ENCODE measurements at places on chromosomes 6 and 20. TPM values are rescaled to one million over a fixed set of nuclear protein-coding genes. Genes with fewer than 3 reads are reported as not detected.

Gene RBPJL
- total RNA-seq: not detected

Gene BAG2
- total RNA-seq: 3.7 TPM

Gene RNF114
- 38.7 TPM for total RNA-seq

Gene ACTL10
- 1.1 TPM for total RNA-seq

Gene C6orf163
- total RNA-seq: 8.3 TPM

Gene NMBR
- 12.6 TPM for total RNA-seq

Gene SNAI1
- not detected for total RNA-seq

Gene PAX1
- total RNA-seq: under 0.01 TPM

Gene KHDRBS2
- 66.8 TPM for total RNA-seq

Gene CST7
- 0.31 TPM for total RNA-seq

Gene HLA-G
- total RNA-seq: not detected

Gene TRIM31
- not detected for total RNA-seq

DNA sequence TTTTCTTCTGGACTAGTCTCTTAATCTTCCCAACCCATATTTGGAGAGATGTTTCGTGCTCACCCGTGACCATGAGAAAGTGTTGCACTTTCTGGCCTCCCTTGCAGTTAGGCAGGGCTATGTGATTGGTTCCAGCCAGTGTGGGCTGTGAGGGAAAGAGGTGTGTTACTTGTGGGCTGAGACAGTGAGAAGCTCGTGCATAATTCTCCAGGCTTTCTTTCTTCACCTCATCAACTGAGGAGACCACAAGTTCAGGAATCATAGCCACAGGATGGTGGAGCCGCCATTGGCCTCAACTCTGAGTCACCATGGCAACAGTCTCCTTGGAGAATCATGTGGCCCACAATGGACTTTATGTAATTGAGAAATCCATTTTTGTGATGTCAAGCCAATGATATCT, 57.5 kb upstream of the FUCA2 start:
- DNase-seq: no peak

- DNase-seq: no peak
These were observed 21.2 kb downstream of the NHLRC1 start for GRCh38 chr6:18101271-18101670.

DNA sequence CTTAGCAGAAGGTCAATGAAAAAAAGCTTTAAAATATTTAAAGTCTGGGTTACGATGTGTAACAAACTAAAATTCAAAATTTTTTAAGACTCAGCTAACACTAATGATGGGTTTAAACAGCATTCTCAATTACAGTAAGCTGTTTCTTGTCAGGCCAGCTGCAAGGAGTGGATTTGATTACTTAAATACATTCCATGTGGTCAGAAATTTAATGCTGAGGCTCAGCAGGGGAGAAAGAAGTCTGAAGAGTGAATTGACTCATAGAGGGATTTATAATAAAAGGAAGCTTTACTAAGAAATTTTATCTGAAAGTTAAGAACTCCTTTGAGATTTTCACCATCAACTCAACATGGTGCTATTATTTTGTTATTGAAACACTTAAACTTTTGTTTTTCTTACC, 398.6 kb downstream of the KHDRBS2 start:
- DNase-seq: no peak

- no peak for DNase-seq
These were observed 627.4 kb upstream of the CITED2 start for GRCh38 chr6:140001821-140002341.

DNA sequence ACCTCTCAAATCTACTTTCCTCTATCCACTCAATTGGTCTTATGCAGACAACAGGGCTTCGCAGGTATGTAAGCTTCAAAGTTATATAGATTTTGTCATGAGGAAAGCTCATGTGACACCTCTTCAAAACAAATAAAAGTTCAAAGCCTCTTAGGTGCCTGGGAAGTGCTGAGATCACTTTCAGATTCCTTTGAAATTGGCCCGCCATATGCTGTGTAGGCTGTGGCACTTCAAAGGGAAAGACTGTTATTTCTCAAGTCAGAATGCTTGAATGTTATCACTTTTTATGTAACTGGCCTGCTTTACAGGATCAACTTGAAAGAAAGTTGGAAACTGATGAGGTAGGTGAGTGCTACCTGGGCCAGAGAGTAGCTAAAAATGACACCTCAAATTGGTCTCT, 67.1 kb upstream of the GFRAL start:
- DNase-seq: no peak

DNA sequence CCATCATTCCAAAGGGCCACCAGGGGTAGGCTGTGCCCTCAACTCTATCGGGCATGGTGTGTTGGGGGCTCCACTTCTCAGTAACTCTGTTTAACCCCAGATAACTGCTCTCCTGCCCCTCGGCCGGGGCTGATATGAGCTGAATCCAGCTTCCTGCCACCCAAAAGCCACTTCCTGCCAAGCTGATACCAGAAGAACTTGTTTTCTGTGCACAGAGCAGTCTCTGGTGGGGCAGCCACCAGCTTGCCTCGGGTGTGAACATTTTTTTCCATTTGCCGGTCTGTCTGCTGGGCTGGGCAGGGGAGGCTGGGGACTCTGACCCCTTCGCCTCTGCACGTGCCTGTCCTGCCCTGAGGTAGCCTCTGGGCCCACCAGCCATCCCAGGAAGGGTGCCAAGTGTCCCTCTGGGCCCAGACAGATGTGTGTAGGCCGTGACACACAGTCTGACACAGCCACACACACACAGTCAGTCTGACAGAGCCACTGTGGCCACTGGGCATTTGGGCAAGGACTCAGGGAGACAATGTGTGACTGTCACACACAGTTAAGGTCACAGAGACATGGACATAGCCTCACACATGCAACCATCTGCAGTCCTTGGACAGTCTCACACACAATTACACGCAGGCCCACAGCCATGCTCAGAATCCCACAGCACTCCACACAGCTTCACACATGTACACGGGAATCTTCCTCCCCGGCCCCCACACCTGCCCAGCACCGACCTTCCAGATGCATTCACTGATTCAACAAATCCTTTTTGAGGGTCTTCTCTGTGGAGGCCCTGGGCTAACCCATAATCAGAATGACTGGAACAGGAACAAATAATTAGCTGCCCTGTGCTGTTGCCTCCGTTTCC, 45.1 kb downstream of the NOL4L start:
- no peak for DNase-seq

- no peak for DNase-seq
These were observed 180.5 kb downstream of the IBTK start for GRCh38 chr6:82066991-82067411.

- no peak for DNase-seq
These were observed 292.1 kb downstream of the ADGB start for GRCh38 chr6:146890644-146891434.

GRCh38 chr6:121838842-121839241, 403.4 kb downstream of the GJA1 start:
- no peak for DNase-seq

DNA sequence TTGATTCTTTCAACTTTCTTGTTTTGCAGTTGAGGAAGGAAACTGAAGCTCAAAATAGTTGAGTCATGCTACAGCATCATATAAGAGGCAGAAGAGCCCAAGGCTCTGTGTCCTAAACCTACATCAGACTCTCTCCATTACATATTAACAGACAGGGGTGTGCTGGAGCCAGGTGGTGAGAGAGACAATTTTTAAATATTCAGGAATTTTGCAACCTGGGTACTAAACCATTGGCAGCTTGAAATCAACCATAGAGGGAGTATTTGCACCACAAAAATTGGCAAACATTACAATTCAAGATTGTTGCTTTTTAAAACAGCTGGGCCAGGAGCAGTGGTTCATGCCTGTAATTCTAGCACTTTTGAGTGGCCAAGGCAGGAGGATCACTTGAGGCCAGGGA, 65.8 kb upstream of the SOX4 start:
- no peak for DNase-seq

GRCh38 chr6:79571030-79571367, 33.8 kb upstream of the LCA5 start:
- DNase-seq: no peak

DNA sequence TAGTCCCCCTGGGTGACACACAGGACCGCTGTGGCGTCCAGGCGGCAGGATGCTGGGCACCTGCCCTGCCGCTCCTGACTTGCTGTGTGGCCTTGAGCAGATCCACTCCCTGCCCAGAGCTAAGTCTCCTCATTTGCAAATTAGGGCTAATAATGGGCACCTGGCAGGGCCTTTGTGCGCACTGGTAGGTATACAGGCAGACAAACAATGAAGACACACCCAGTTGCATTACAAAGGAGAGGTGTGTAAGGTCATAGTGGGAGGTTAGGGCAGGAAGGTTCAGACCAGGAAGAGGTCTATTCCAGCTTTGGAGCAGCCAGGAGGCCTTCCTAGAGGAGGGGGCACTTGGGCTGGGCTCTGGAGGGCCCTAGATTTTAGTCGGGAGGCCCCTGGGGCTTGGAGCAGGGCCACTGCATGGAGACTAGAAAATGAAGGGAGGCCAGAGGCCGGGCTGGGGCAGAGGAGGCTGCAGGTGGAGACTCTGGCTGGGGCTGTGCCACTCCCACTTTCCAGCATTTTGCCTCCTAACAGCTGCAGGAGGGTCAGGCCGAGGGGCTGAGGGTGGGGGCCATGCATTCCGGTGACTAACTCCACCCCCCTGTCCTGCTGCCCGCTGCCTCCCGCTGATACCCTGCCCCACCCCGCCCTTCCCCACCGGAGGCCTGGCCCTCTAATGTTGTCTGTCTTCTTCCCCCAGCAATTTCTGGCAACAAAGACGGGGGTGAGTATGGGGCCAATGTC, 28.5 kb downstream of the MYH7B start:
- no peak for DNase-seq

GRCh38 chr6:108321253-108321747, 26.4 kb downstream of the AFG1L start:
- DNase-seq: no peak

GRCh38 chr6:161444464-161444863, 170.6 kb upstream of the AGPAT4 start:
- DNase-seq: peak; percentile 21

GRCh38 chr6:105058846-105059245, 101.9 kb downstream of the LIN28B start:
- DNase-seq: no peak

DNA sequence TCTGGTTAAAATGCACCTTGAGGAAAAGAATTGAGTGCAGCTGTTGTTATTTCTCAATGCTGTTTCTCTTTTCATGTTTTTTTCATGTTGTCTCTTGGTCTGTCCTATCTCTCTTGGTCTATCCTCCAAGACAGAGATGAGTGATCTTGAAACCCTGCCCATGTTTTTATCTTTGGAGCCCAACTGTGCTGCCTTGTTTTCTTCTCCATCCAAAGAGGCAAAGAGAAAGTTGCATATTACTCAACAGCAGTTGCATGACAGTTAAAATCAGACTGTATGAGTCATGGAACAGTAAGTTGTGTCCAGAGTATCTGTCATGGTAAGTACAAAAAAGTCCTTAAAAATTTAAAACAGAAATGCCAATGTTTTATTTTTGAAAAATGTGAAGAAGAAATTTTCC, 26.2 kb downstream of the BCAS1 start:
- DNase-seq: no peak

GRCh38 chr6:100880853-100881706, at the start of gene ASCC3:
TSS of gene ASCC3 (minus strand) at chr6:100881329. CDS start at chr6:100867997, 13,332 bp downstream.
- DNase-seq: peak; percentile 91

DNA sequence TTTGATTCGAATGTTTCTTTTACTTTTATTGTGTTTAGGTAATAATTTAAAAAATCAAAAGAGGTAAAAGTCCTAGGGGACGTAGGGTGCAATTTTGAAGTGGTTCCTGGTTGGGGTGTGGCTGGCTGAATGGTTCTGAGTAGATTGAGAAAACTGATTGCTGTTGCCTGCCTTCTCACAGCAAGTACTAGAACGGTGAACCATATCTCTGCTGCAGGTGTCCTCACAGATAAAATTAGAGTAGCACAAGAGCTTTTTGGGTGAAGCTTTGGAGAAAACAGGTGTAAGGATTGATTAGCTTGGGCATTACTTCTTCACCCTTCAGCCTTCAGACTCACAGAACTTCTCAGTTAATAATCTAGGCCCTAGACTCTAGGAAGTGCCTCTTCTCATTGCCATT, 19.8 kb upstream of the GJA10 start:
- DNase-seq: no peak
